Amygdala (tissue), 56 donors: ENCODE measurements at places on chromosomes 12 and 14.

- no peak for DNase-seq
Observed at GRCh38 chr14:93035917-93036651, 79.6 kb downstream of the ITPK1 start.

- DNase-seq = no peak
Observed at GRCh38 chr12:64362721-64363305, 27.7 kb downstream of the C12orf56 start.

DNA sequence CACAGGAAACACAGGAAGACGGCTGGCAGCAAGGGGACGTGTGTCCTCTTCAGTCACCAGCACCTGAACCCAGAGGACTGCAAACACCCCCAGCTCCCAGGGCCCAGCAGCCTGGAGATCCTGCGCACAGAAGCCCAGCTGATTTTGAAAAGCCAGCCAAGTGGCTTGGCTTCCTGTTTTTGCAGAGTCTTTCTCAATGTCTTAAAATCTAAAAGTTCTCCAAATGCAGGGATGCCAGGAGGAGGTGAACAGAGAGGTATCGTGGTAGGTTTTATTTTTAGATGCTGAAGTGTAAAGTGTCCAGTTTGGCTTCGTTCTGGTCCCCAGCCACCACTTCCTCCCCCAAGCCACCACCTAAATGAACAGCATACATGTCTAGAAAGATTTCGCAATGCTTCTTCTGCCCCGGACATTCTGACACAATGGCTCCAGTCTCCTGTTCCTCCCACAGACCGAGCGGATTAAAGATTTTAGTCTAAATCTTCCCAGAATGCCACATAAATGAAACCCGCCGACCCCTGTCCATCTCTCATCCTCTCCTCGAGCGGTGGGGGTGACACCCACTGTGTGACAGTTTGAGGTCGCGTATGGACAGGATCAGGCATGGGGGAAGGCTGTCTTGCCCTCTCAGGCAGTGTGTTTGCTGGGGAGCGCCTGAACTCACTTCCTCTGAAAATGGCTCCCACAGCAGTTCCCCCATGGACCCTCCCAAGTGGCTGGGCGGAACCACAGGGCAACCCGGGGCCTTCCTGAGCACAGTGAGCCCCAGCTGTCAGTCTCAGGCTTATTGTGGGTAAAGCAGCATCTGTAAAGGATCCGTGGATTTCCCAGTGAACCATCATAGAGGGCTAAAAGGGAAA, 41.6 kb downstream of the ITPK1 start:
- no peak for DNase-seq

GRCh38 chr14:23722675-23723074, 86.5 kb downstream of the DHRS2 start:
- no peak for DNase-seq

GRCh38 chr12:32559434-32559833, 119.7 kb upstream of the DNM1L start:
- no peak for DNase-seq

DNA sequence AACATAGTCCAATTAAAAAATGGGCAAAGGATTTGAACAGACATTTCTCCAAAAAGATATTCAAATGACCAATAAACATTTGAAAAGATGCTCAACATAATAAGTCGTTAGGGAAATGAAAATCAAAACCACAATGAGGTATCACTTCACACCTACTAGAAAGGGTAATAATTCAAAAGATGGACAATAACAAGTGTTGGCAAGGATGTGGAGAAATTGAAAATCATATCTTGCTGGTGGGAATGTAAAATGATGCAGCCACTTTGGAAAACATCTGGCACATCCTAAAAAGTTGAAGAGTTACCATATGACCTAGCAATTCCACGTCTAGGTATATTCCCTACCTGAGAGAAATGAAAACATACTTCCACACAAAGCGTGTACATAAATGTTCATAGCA, 1.9 kb downstream of the COX16 start:
- no peak for DNase-seq

DNA sequence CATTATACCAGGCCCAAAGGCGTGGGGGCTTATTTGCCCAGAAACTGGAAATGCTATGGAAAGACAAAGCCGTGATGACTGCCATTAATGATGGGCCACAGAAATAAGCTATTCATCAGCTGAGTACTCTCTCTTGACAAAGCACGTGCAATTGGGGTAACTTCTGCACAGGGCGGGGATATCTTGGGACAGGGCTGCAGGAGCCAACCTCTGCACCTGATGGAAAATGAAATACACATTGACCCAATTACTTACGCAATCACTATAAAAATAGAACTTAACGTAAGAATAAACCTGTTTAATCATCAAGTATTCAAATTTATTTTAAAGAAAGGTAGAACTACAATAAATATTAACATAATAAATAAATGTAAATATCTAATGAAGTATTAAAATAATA, 180.1 kb upstream of the NTF3 start:
- DNase-seq = no peak

GRCh38 chr14:45041641-45042040, 42.3 kb upstream of the PRPF39 start:
- no peak for DNase-seq

- DNase-seq = no peak
Observed at GRCh38 chr14:102827716-102828115, 50.5 kb downstream of the TRAF3 start.

DNA sequence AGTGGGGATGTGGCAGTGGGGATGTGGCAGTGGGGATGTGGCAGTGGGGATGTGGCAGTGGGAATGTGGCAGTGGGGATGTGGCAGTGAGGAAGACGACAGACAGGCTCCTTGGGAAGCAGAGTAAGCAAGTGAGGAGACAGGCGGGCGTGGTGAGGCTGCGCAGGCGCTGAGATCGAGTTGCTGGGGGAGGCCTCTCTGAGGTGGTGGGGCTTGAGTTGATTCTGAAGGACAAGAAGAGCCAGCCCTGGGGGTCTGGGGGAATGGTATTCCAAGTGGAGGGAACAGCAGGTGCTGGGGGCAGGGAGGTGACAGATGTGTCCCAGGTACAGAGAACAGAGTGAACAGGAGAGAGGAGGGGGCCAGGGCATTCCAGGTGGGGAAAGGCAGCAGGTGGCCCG, 33.8 kb upstream of the TSPAN9 start:
- no peak for DNase-seq

- no peak for DNase-seq
Observed at GRCh38 chr12:60602601-60603000, 1006.8 kb downstream of the SLC16A7 start.

- no peak for DNase-seq
Observed at GRCh38 chr12:76471579-76471978, 88.0 kb downstream of the OSBPL8 start.

- DNase-seq = no peak
Observed at GRCh38 chr14:49959822-49960408, 67.0 kb downstream of the ARF6 start.

- no peak for DNase-seq
Observed at GRCh38 chr14:56868660-56869059, 58.4 kb upstream of the OTX2 start.

- no peak for DNase-seq
Observed at GRCh38 chr12:85507456-85507855, 227.4 kb downstream of the ALX1 start.

DNA sequence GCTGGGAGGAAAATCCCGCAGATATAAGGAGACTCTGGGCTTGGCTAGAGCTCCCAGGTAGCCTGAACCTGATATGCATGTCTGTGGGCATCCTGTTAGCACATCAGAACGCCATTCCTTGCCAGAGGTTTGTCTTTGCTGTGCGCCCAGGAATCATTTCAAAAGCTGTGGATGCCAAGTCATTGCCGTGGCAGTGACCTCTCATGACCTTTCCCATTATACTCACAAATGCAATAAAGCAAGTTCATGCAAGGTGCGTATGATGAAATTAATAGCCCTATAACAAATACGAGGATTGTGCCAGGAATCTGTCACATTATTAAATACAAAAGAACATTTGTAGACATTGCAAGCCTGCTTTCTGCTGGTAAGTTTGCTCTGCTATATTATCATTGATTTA, 229.1 kb upstream of the PELI2 start:
- no peak for DNase-seq

GRCh38 chr12:27018037-27018436, 3.9 kb upstream of the TM7SF3 start:
- no peak for DNase-seq
